Mucosa of descending colon (tissue), 3 donors: ENCODE measurements at places on chromosomes 5 and 9. TPM values are rescaled to one million over a fixed set of nuclear protein-coding genes. Genes with fewer than 3 reads are reported as not detected.

GRCh38 chr9:110874963-110875674 is 163.2 kb downstream of the LPAR1 start:
- DNase-seq: peak; percentile 36

- DNase-seq: no peak
Observed at GRCh38 chr5:34991486-34992238, 56.1 kb downstream of the AGXT2 start.

DNA sequence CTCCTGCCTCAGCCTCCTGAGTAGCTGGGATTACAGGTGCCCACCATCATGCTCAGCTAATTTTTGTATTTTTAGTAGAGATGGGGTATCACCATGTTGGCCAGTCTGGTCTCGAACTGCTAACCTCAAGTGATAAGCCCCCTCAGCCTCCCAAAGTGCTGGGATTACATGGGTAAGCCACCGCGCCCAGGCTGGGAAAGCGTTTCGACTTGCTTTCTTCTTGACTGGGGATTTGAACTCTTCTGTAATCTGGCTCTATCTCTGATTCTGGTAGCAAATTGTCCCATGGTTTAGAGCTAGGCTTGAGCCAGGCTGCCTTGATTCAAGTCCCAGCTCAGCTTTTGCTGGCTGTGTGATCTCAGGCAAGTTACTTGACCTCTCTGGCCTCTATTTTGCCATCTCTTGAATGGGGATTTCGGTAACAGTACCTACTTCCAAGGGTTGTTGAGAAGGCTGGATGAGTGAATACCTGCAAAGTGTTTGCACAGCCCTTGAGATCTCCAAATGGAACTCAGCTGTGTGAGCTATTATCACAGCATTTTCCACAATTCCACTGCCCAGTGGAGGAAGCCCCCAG is 20.5 kb upstream of the MVB12B start:
- no peak for DNase-seq

Gene ELAVL2
- 0.35 TPM for total RNA-seq

DNA sequence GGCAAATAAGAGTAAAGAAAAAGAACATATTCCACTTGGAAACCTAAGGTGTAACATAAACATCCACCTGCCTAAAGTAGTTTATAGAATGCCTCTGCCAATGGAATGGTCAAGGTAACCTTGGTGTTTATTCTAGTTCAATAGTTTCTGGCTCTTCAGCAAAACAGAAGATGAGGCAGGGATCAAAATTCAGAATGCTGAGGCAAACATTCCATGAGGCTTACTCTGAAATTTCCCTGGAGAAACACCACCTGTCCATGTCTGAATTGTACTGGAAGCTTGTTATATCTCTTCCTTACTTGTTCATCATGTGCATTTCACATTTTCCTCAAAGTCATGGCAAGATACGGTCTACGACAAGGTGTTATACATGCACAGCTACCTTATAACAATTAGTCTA is 1862.4 kb upstream of the ACO1 start:
- no peak for DNase-seq

Gene PDGFRB
- 27.1 TPM for total RNA-seq

DNA sequence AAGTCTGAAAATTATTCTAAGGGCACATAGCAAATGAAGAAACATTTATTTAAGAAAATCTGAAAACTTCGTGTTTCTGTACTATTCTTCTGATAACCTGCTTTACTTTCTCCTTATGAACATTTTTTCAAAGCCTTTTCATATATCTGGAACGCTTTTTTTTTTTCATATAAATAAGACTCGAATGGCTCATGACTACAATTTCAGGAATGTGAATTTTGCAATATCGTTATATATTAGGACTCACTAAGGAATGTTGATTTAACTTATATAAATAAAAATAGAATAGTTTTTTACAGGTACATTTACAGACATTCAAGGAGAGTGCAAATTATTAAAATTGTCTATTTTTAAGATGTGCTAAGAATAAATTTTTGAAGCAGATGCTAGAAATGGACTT is 42.9 kb downstream of the GPBP1 start:
- DNase-seq: no peak

Gene SH2D3C
- total RNA-seq: 7.4 TPM

DNA sequence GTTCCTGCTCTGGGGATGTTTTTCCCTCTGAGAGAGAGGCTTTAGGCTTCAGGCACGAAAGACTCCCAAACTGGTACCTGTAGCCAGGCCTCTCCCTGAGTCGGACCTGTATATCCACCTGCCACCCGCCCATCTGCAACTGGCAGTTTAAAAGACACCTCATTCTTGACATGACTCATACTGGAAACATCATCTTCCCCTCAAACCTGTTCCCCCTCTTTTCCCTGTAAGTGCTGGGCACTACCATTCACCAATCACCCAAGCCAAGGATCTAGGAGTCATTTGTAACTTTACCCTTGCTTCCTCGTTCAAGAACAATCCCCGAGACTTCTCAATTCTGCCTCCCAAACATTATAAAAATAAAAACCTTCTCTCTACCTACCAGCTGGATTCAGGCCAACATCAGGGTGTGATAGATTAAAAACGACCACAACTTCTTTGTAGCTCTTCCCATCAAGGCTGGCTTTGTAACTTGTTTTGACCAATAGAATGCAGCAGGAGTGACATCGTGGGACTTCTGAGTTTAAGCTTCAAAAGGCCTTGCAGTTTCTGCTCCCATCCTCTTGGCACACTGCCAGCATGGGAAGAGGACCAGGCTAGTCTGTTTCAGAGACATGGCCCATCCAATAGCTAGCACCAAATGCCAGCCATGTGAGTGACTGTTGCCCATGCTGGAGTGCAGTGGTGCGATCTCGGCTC is 1.8 kb upstream of the WDR31 start:
- no peak for DNase-seq

- no peak for DNase-seq
Observed at GRCh38 chr5:54590824-54591223, 73.3 kb downstream of the SNX18 start.

DNA sequence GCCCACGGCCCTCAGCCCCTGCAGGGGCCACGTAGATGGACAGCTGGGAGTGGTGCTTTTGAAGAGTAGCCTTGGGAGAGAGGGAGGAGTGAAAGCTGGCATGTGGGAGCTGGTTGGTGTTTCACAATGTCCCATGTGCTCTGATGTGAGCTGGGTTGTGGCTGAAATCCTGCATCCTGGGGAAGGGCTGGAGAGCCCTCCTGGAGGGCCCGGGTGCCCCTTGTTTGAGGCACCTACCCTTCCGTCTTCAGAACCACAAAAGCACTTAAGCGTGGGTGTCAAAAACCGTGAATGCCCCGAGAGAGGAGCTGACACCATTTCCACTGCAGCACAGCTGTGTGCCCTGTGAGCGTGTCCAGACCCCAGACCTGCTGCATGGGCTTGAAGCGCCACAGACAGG is 199.1 kb upstream of the ZNF618 start:
- DNase-seq: no peak

GRCh38 chr5:175842951-175843793 is 28.2 kb upstream of the CPLX2 start:
- no peak for DNase-seq

Gene CCL28
- total RNA-seq: 91.1 TPM
